ENCODE measurements at places on chromosomes 5 and 9. TPM values are rescaled to one million over a fixed set of nuclear protein-coding genes. Genes with fewer than 3 reads are reported as not detected.

GADD45G gene
- not detected for total RNA-seq

PTGS1 gene
- total RNA-seq: 1.6 TPM

C9orf43 gene
- total RNA-seq: 0.41 TPM

CKMT2 gene
- total RNA-seq: not detected

TLX3 gene
- not detected for total RNA-seq

PPP2R2B gene
- total RNA-seq: 0.19 TPM

SLC4A9 gene
- not detected for total RNA-seq

NR6A1 gene
- total RNA-seq: 2.1 TPM

TAF1L gene
- total RNA-seq: not detected

PCDHGA8 gene
- 0.02 TPM for total RNA-seq

PAPPA gene
- total RNA-seq: 46.1 TPM

PDE6A gene
- 0.25 TPM for total RNA-seq

CD14 gene
- 5.1 TPM for total RNA-seq

IL7R gene
- 0.38 TPM for total RNA-seq

CCDC192 gene
- not detected for total RNA-seq

QRFP gene
- total RNA-seq: not detected

GPRIN1 gene
- 10.3 TPM for total RNA-seq

MYOT gene
- total RNA-seq: not detected

TMEM215 gene
- total RNA-seq: not detected

C9 gene
- total RNA-seq: not detected

DRD1 gene
- total RNA-seq: 0.24 TPM

BARHL1 gene
- not detected for total RNA-seq

OTP gene
- total RNA-seq: 0.12 TPM

GDA gene
- 1.5 TPM for total RNA-seq

LRRTM2 gene
- not detected for total RNA-seq

PCDHA9 gene
- total RNA-seq: not detected

SVEP1 gene
- total RNA-seq: 2.1 TPM

PLEKHG4B gene
- total RNA-seq: 1.0 TPM

GABRA1 gene
- not detected for total RNA-seq

Data from A549 treated with ZK216348 at 1 μM for 4 hours (cell line).